ENCODE measurements at places on chromosomes 1 and 21. TPM values are rescaled to one million over a fixed set of nuclear protein-coding genes. Genes with fewer than 3 reads are reported as not detected.

BMP8B gene
- 0.17 TPM for polyA plus RNA-seq

SEMA4A gene
- 5.6 TPM for polyA plus RNA-seq

DEDD gene
- polyA plus RNA-seq, result 22.8 TPM

CHODL gene
- 0.95 TPM for polyA plus RNA-seq

LDLRAD2 gene
- 5.8 TPM for polyA plus RNA-seq

C1orf141 gene
- polyA plus RNA-seq, result not detected

CLEC20A gene
- not detected for polyA plus RNA-seq

DNA sequence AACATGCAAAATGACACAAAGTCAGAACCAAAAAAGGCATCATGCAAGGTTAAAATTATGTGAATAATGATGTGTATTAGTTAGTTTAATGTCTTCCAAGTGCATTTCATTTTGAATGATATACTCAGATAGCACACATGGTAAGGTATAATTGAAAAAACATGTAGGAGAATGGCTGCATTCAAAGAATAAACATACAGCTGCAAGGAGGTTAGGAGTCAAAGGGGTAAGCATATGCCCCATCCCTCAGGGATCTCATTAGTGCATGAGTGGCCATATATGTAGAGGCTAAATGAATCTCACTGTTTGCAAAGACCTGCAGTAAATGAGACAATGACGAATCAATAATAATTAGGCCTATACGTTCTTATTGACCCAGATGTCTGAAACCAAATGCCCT, 179.7 kb upstream of the HOOK1 start:
- DNase-seq, result no peak

DNA sequence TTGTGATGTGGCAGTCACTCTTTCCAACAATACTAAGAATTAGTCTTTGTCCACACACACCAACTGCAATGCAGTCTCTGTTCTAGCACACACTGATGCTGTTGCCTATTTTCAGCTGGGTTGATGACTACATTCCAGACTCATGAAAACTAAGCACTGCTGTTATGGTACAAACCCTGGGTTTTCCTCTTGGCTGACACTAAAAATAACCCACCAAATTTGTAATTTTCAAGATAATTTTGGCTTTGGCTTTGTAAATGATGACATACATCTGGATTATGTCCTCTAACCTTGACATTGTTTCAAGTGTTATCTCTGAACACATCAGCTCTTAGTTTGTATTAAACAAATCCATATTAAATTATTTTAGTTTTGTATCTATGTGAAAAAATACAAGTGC, 444.8 kb downstream of the PTPRC start:
- DNase-seq, result no peak

DNA sequence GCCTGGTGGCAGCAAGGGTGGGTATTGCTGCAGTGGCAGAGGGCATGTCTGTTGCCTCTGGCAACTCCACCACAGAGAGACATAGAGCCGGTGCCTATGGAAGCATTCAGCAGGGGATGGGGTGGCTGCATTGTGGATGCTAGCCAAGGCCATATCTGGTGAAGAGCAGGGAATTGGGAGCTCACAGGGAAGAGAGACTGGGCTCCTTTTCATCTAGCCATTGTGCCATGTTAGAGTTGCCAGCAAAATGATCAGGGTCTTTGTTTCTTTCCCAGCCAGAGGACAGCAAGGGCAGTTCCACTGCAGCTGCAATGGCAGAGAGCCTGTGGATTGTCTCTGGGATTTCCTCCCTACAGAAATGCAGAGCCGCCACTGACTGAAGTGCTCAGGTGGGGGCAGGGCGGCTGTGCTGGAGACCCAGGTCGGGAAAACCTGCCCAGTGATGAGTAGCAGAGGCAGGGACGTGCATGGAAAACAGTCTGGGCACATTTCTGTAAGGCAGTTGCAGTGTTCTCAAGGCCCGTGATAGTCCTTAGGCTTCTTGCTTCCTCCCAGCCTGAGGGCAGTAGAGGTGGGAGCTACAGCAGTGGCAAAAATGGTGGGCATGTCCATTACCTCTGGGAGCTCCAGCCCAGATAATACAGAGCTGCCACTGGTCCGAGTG, 40.2 kb upstream of the CYP4X1 start:
- peak; percentile 50 for DNase-seq

DNA sequence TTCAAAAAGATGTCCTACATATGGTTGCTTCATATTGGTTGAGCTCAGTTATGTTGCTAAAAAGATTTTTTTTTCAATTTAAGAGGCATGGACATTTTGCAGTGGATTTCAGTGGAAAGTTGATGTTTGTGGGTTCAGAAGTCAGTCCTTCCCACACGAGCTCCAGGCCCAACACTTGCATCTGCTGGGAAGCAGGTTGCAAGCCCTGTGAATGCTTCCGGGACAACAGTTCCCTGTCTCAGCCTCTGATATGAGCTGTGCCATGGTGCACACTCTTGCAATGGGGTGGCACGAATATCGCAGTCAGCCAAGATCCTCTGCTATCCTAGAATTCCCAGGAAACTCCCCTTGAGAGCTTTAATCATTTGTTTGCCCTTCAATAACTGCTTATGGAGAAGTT, 30.3 kb upstream of the ABCG1 start:
- DNase-seq, result no peak

- no peak for DNase-seq
These were observed 65.3 kb downstream of the TENT5C start for GRCh38 chr1:117670976-117671780.

GRCh38 chr1:95990033-95990432, 731.6 kb upstream of the PTBP2 start:
- no peak for DNase-seq

GRCh38 chr21:36817732-36818450, 119.0 kb downstream of the SIM2 start:
- no peak for DNase-seq

DNA sequence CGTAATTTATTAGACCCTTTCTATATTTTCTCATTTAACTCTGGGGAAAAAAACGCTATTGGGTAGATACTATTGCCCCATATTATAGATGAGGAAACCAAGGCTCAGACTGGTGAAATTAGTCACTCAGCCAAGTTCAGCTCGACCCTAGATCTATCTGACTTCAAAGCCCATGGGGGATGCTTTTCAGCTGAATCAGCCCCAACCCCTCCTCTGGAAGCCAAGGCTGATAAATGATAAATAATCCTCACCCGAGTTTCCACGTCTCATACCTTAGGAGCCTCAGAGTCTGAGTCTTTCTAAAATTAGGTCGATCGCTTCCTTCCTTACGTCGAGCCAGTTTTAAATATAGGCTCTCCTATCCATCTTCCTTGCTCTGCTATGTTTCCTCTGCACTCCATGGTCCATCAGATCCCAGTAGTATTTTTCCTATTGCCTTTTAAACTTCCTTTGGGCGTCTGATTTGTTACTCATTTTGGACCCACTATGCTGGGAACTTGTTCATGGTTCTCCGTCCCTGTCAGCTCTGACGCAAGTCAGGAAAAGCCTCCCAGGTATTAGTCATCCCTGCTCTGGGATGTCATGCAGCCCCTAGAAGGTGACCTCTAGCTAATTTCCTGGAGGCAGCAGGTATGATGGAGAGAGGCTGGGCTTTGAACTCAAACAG, 122.8 kb downstream of the PLPP3 start:
- no peak for DNase-seq

DNA sequence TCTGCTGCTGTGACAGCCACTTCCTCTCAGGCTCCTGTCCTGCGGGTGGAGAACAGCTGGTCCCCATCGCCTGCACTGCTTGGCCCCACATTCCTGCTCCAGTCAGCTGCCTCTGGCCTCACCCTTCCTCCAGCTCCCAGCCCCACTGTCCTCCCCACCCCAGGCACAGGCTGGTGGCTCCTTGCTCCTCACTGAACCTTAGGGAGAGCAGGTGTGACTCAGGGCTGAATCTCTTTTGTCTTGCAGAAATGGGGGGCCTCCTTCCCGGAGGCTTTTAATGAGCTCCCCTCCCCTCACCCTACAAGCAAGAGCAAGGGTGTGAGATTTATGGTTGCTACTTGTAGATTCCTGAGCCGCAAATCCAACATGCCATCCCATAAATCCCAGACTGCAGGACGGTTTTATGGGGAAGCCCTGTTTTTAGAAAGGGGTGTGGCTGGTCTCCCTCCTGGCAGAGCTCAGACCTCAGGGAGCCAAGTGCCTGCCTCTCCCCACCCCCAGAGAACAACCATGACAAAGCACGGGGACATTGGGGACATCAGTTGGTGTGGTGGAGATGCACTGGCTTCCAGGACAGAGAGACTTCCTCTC, 15.2 kb downstream of the CDK18 start:
- DNase-seq, result peak; percentile 65

DNA sequence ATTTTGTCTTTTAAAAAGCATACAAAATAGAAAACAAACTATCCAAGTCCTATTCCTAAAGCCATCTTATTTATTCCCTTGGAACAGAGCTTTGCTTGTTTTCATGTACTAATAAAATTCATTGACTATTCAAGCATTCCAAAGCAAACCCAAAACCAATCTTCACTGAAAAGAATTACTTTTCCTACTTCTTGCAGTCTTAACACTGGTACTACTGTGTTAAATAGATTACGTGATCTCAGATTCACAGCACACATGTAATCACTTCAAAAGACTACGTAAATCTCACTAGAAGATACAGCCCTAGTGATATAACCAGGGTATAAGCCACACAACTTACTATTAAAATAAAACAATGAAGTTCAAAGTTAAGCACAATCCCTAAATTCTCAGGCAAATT, 39.0 kb downstream of the ZZZ3 start:
- DNase-seq, result no peak

DNA sequence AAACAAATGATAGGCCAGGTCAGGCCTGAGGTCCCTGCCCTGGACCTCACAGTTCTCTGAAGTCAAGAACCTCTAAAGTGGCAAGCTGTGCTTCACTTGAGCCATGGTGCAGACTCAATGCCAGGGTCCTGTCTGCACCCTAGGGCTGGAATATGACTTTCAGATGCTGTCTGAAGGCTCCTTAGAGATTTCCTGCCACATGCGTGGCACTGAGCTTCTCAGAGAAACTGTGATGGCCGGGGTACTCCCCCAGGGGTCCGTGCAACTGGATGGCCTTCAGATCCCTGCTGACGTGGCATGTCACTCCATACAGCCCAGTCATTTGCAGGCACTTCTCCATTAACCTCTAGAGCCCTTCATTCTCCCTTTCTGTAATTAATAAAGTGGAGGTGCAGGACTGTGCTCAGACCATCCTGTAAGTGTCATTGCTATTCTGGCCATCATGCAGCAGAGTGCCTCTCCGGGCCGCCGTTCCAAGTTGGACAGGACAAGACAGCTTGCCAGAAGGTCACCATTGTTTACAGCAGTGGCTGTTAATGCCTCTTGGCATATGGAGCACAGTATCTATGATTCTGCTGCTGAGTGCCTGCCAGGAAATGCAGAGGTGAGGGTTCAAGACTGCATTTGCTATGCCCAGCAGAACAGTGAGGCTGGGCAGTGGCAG, 205.1 kb upstream of the COA6 start:
- DNase-seq, result no peak

DNA sequence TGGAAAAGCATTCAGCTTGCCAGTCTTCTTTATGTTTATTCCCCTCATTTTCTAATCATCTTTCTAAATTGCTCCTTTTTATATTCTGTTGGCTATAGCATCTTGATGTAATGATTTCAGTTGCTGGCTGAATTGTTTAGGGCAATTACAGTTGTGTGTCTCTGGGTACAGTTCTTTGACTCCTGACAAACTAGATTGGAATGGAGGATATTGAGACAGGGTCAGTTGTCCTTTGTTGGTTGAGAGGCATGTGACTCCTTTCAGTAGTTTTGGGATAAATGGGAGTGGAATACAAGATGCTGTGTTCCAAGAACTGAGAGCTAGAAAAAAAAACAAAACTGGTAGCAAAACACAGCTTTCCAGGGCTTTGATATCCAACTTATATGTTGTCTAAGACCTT, 1.5 kb downstream of the CENPF start:
- no peak for DNase-seq

DNA sequence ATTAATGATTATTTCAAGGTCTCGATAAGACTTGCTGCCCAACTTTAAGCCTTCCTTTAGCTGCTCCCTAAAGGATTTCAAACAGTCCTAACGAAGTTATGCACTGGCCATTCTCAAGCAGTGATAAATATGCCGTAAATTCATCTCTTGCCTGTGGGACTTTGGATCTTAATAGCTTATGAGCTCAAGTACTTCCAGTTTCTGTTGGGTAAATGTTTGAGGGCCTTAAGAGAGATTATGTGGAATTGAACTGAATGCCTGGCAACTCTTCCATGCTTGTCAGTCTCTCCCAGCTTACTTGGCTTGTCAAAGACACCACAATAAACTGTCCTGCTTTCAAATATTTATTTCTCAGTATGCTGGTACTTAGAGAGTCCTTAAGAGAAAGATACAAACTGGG, 3.5 kb upstream of the OR10J4 start:
- no peak for DNase-seq

- DNase-seq, result no peak
These were observed 156.0 kb downstream of the TOMM20 start for GRCh38 chr1:234972411-234973191.

DNA sequence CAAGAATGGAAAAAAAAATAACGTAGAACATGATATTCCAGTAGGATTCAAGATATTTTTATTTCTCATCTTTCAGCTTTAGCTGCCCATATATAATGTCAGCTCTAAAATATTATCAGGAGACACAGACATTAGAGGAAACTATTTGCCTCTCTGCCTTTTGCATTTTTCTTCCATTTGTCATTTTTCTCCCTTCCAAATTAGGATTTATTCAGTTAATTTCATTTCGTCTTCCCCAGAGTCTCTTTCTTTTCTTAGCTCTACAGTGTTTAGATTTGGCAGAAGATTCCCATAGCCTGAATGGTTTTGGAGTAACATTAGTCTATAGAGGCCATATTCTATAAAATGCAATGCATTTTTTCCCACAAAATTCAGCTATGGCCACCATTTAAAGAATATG, 5.1 kb upstream of the ENAH start:
- DNase-seq, result no peak

GRCh38 chr1:94737124-94737998, 82.8 kb upstream of the SLC44A3 start:
- DNase-seq, result no peak

- DNase-seq, result no peak
These were observed 137.1 kb downstream of the ACTL8 start for GRCh38 chr1:17892225-17892624.

DNA sequence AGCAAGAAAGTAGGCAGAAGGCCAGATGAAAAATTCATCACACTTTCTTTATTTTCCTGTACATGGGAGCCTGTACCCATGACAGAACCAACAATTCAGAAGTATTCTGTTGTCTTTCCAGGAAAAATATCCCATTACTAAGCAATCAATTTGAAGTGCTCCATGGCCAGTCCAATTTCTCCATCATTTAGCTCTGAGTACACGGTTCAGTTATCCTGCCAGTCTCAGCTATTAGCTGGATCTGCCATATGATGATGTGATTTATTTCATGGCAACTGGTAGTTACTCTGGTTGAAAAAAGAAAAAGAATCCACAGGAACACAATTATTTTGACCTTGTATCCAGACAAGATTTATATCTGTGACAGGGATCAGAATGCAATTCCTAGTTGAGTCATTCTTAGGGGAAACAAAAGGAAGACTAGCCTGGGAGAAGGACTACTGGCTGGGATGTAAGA, 70.6 kb upstream of the GORAB start:
- DNase-seq, result no peak

GRCh38 chr1:234533975-234534876, 55.2 kb upstream of the TARBP1 start:
- DNase-seq, result no peak

- DNase-seq, result peak; percentile 47
These were observed 25.2 kb upstream of the AGO1 start for GRCh38 chr1:35857830-35858229.
